ENCODE measurements at places on chromosomes 5 and 9. TPM values are rescaled to one million over a fixed set of nuclear protein-coding genes. Genes with fewer than 3 reads are reported as not detected.

PRDM9 gene
- not detected for polyA plus RNA-seq

- DNase-seq, result no peak
Measured at GRCh38 chr5:93107141-93107540, 473.9 kb downstream of the NR2F1-AS1 start.

DNA sequence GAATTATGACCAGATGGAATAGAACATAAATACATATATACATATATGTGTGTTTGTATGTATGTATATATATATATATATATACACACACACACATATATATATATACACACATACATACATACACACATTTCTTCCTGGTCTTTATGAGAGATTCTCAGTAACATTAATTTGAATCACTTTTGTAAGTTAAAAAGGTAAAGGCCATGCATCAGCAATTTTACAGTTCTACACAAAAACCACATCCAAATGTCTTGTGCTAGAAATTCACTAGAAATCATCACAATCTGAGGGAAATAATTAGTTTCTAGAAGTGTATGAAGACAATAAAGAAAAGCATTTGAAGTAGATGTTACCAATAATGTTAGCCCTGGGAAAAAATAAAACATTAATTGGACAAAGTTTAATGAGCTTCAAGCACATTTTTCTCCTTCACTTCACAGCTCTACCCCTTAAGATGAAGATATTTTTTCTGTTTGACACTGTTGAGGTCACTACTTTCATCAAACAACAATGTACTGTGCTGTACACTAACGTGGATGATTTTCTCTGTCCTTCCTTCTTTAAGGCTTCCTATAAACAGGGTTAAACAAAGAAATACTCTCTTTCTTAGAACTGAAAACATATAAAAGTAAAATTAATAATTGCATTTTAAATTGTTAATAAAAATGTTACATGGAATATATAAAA lies 189.2 kb upstream of the NR4A3 start:
- no peak for DNase-seq

DNA sequence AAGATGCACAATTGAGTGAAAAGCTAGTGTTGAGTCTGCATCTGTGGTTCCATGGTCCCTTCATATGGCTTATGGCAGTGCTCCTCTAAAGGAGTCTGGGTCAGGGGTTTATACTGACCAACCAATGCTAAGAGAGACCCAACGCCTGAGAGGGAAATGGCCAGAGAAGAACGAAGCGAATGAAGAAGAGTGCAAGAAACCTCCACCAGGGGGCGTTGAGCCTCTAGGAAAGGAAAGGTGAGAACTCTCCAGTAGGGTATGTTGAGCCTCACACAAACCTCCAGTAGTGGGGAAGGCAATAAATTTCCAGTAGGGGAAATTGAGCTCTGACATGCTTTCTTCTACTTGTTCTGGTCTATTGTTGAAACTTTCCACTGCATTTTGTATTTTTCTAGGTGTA lies 470.6 kb downstream of the PRDM9 start:
- no peak for DNase-seq

- DNase-seq, result peak; percentile 76
Measured at GRCh38 chr9:129412814-129413536, 207.9 kb downstream of the C9orf50 start.

GRCh38 chr5:16863469-16863946 lies 72.6 kb downstream of the MYO10 start:
- DNase-seq, result no peak

DNA sequence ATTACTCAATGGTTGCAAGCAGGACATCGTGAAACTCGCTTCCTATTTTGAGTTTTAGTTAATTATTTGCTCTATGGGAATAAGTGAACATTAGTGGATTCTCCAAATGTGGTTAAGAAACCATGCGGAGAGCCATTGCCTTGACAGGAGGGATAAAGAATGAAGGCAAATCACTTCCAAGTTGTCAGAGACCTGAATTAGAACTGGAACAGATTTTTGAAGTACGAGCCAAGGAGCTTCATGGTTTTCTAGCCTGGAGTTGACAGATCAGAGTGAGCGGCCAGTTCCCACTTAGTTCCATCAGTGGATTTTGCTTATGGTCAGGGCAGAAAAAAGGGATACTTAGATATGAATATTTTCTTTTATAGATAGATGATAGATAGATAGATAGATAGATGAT lies 171.4 kb upstream of the CDH10 start:
- no peak for DNase-seq

CCL21 gene
- polyA plus RNA-seq, result 9.2 TPM

DNA sequence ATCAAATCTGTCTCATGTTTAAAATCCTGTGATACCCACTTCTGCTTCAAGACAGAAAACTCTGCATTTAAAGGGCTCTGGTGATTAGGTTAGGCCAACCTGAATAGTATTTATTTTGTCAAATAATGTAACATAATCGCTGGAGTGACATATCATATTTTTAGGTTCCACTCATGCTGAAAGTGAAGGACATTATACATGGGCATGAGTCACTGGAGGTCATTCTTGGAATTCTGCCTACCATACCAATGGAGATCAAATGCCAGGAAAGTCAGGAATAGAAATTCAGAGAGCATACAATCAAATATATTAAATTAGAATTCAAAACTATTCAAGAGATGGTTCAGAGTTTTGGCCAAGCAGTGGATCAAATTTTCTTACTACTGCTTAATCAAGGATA lies 97.1 kb upstream of the PRSS3 start:
- no peak for DNase-seq

GRCh38 chr5:126430631-126431030 lies 7.4 kb downstream of the GRAMD2B start:
- DNase-seq, result no peak

- DNase-seq, result no peak
Measured at GRCh38 chr9:90020276-90020871, 415.6 kb downstream of the GADD45G start.

RNF183 gene
- not detected for polyA plus RNA-seq

DNA sequence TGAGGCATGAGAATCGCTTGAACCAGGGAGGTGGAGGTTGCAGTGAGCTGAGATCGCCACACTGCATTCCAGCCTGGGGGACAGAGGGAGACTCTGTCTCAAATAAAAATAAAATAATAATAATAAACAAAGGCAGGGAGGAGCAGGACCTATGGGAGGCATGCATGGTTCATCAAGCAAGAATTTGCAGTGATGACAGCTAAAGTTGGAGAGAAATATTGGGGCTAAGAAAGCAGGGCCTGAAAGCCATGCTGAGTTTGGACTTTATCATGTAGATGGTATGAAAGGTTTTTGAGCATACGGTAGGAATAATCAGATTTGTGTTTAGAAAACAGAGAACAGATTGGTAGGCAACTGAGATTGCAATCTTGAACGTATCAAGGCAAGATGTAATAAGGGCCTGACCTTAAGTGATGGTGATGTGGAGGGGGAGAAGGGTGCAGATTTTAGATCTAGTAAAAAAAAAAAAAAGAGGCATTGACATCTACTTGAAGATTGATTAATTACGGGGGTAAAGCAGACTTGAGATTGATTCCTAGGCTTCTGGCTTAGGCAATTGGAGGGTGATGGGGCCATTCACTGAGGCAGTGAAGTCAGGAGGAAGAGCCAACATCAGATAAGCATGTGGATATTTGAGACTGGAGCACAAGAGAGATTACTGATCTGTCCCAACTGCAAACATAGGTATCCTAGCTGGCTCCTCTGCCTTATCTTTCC lies 50.7 kb downstream of the CFAP95 start:
- DNase-seq, result no peak

DNA sequence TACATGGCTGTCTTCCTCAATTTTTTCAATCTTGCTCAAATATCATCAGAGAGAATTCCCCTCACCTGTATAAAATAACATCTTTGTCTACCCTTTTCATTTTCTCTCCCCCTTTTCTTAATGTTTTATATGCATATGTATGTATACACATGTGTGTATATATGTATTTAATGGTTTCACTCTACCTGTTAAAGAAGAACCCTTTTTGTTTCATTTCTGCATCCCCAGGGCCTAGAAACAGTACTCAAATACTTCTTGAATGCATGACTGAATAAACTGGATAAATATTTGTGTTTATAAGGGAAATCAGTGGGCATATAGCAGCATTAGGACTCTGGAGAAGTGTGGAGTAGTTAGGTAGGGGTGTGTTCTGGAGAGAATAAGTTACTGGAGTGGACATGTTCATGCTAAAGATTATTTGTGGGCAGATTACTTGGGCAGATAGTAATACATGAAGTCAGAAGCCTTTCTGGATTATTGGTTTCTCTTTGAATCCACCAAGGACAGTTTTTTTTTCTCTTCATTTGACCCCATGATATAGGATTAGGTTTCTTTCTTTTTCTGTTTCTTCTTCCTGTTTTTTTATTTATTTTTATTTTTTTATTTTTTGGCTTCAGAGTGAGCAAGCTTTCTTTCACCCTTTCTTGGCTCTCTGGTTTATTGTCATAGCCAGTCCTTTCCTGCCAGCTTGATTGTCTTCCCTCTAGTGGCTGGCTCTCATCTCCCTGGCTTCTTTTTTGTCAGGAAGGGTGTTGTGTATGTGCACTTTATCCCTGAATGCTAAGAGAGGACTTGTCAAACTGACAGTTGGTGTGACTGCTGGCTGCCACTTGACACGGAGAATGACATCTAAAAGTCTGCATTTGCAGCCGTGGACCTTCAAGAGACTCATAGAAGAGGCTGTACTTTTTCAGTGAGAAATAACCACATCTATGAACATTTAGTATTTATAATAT lies 89.3 kb downstream of the ZCCHC7 start:
- no peak for DNase-seq

GRCh38 chr9:102518324-102518723 lies 476.8 kb upstream of the CYLC2 start:
- DNase-seq, result no peak

DNA sequence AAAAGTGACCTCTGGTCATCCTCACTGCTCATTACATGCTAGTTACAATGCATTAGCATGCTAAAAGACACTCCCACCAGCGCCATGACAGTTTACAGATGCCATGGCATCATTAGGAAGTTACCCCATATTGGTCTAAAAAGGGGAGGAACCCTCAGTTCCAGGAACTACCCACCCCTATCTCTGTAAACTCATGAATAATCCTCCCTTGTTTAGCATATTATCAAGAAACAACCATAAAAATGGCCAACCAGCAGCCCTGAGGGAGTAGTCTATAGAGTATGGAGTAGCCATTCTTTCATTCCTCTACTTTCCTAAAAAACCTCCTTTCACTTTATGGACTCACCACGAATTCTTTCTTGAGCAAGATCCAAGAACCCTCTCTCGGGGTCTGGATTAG lies 89.4 kb downstream of the ATPSCKMT start:
- no peak for DNase-seq

- no peak for DNase-seq
Measured at GRCh38 chr5:7793895-7794294, 57.0 kb downstream of the CFAP90 start.

- no peak for DNase-seq
Measured at GRCh38 chr5:55633574-55634208, 78.4 kb downstream of the SLC38A9 start.

DNA sequence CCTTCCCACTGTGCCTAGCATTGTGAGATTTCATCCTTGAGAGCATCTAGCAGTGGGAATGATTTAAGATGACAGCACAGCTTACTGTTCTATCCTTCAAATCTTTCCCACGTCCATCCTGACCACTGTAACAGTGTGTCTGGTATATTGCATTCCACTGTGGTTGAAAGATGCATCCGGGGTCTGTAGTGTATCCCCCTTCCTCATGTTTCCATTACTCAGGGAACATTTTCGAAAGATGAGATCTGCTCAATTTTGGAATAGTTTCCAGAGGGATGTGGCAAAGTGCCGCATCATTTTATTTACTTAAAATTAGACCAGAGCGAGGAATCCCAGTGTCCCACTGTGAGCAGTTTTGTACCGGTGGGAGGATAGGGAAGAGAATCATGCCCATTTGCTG lies 407.1 kb upstream of the PAPPA start:
- DNase-seq, result no peak

DNA sequence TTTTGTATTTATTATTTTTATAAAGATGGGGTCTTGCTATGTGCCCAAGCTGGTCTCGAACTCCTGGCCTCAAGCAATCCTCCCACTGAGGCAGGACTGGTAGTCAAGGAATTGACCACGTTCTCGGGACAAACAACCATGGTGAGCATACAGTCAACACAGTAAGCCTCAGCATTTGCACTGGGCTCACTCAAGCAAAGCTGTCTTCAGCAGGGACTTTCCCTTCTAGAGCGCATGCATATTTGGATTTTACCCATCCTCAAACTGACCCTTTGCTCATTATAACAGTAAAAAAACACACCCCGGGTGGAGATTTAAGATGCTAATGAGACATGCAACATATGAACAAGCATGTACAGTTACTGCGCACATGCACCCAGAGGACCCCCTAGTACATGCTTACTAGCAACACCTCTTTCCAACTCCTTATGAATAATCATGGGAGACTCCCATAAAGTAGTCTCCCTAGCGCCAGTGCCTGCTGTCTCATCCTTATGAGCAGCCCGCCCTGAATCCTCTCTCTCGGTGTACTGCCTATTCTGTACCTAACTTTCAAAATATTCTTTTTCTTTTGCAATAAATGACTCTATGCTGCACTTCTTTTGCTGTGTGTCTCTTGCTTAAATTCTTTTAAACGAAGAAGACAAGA lies 41.5 kb downstream of the C5orf22 start:
- no peak for DNase-seq

- no peak for DNase-seq
Measured at GRCh38 chr5:180302256-180302655, 10.4 kb upstream of the MAPK9 start.

LCN12 gene
- 0.71 TPM for polyA plus RNA-seq

PAEP gene
- not detected for polyA plus RNA-seq

DNA sequence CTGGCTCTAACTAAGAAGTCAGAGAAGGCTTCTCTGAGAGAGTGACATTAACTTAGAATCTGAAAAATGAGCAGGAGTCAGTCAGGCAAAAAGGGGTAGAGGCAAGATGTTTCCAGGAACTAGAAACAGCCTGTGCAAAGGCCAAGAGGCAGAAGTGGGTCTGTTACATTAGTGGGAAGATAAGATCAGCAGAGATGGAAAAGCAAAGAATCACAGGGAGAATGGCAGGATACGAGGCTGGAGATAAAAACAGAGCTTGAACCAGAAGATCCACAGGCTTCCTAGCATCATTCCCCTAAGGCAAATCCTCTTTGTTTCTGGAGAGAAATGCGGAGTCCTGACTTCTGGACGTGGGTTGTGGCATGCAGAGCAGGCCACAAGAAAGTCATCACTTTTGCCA lies 27.4 kb downstream of the ASTN2 start:
- no peak for DNase-seq

- DNase-seq, result no peak
Measured at GRCh38 chr9:86135371-86135770, 36.0 kb upstream of the GOLM1 start.
